Immature natural killer cell (primary cell): ENCODE measurements at places on chromosomes 6 and 20. TPM values are rescaled to one million over a fixed set of nuclear protein-coding genes. Genes with fewer than 3 reads are reported as not detected.

EFCAB8 gene
- 0.20 TPM for polyA plus RNA-seq

TTK gene
- polyA plus RNA-seq, result 0.42 TPM

TCF19 gene
- polyA plus RNA-seq, result 9.4 TPM

PSORS1C2 gene
- polyA plus RNA-seq, result not detected

CLVS2 gene
- not detected for polyA plus RNA-seq

CCDC170 gene
- 0.78 TPM for polyA plus RNA-seq

KIF25 gene
- not detected for polyA plus RNA-seq

SNAP25 gene
- polyA plus RNA-seq, result not detected

PI16 gene
- 3.6 TPM for polyA plus RNA-seq

TSPO2 gene
- not detected for polyA plus RNA-seq

SLC17A9 gene
- 0.95 TPM for polyA plus RNA-seq

C20orf202 gene
- polyA plus RNA-seq, result not detected

SLC52A3 gene
- polyA plus RNA-seq, result not detected

BCKDHB gene
- 14.8 TPM for polyA plus RNA-seq

KCNK5 gene
- 0.08 TPM for polyA plus RNA-seq
